ENCODE measurements at places on chromosomes 5 and 9.
A peak's percentile ranks its signal among the peaks of the same experiment; 100 is the strongest.

- no peak for DNase-seq
Observed at GRCh38 chr5:72662305-72662704, 154.2 kb upstream of the TNPO1 start.

DNA sequence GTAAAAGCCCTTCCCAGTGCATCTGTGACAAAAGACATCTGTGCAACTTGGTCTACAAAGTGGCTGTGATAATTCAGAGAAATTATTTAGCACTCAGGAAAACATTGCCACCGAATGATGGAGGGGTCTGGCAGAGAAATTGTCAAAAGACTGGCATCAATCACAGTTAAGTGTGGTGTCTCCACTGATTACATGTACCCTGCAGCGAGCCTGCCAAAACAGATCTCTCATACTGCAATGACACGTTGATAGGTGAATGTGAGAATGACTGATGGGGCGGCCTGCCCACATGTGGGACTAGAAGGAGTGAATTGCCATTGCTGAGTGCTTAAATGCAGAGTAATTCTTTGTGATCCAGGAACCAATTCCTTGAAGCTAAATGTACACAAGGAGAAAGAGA lies 136.4 kb upstream of the PCSK5 start:
- no peak for DNase-seq

DNA sequence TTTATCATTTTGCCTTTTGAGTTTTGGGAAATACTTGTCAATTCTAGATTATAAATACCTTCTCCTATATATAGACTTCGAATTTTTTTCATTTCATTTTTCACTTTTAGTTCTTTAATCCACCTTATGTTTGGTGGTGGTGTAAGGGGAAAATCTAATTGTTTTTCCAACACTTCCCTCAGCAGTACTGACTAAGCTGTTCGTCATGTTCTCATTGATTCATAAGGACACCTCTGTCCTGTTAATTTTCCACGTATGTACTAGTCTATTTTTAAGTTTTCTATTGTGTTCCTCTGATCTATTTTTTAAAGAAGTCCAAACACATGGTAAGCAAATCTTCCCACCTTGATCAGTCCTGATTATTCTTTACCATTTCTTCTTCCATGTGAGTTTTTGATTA lies 254.2 kb downstream of the SYK start:
- DNase-seq = no peak

- DNase-seq = no peak
Observed at GRCh38 chr5:168816661-168817060, 237.5 kb upstream of the PANK3 start.

DNA sequence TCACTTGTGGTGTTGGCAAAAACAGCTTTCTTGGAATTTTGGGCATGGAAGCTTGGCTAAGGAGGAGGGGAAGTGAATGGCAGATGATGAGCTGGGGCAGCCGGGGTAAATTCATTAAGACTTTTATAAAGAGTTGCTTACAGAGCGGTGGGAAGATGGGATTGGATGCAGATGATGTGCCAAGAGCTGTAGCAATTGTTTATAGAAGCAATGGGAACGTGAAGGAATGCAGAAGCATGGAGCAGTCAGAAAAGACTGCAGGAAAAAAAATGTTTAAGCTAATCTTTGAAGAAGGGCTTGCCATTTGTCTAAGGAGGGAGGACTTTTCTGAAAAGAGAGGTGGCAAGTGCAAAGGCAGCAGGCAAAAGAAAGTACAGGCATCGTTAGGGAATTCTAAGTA lies 86.6 kb upstream of the SHISAL2B start:
- no peak for DNase-seq

GRCh38 chr5:54002779-54003178 lies 307.6 kb downstream of the ARL15 start:
- no peak for DNase-seq

GRCh38 chr5:152804179-152804578 lies 399.1 kb upstream of the NMUR2 start:
- no peak for DNase-seq

GRCh38 chr5:89338935-89339334 lies 456.0 kb upstream of the MEF2C start:
- DNase-seq = no peak

DNA sequence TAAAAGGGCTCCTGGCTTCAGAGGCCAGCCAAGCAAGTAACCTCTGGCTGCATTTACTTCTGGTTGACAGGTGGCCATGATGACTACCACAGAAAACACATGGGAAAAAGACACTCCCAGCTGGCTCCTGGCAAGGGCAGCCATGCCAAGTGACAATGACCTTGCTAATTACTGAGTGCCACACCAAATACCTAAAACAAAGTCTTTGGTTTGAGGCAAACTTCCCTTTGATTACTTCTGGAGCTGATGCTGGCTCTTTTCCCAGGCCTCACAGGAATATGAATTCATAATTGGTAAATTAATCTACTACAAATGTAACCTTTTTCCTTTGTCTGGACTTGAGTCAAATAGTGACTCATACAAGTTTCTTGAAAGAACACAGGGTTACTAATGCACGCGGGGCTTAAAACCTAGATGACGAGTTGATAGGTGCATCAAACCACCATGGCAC lies 61.0 kb downstream of the LPAR1 start:
- DNase-seq = no peak

GRCh38 chr5:34474573-34475021 lies 181.5 kb upstream of the RAI14 start:
- no peak for DNase-seq

- no peak for DNase-seq
Observed at GRCh38 chr5:94632024-94632423, 13.6 kb downstream of the SLF1 start.

GRCh38 chr9:100589582-100589981 lies 11.7 kb downstream of the CAVIN4 start:
- no peak for DNase-seq

DNA sequence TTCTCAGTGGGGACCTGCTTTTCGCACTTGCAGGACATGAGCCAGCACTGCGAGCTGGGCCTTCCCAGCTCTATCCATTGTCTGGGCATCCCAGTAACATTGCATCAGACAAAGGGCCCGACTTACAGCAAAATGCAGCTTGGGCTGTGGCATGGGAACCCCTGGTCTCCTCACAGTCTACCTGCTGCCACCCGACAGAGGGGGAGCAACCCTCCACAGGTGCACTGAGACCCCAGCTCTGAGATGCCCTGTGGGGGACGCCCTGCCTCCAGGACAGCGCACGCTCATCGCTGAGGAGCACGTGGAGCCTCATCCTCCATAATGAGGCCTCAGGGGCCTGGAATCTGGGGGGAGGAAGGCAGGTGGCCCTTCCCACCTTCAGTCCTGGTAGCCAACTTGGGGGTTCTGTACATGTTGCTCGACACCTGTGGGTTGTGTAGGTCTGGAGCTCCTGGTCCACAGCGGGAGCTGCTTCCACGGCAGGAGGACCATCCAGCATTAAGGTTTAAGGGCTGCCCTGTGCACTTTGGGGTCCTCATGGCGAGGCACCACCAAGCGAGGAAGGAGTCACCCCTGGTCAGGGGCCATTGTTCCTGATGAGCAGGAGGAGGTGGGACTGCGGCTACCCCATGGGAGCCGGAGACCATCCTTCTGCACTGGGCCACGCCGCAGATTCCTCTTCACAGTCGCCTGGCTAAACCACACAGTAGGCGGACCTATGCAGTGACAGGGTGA lies 376.5 kb upstream of the IRX1 start:
- DNase-seq = no peak

- no peak for DNase-seq
Observed at GRCh38 chr5:59390989-59391388, 502.5 kb downstream of the PDE4D start.

DNA sequence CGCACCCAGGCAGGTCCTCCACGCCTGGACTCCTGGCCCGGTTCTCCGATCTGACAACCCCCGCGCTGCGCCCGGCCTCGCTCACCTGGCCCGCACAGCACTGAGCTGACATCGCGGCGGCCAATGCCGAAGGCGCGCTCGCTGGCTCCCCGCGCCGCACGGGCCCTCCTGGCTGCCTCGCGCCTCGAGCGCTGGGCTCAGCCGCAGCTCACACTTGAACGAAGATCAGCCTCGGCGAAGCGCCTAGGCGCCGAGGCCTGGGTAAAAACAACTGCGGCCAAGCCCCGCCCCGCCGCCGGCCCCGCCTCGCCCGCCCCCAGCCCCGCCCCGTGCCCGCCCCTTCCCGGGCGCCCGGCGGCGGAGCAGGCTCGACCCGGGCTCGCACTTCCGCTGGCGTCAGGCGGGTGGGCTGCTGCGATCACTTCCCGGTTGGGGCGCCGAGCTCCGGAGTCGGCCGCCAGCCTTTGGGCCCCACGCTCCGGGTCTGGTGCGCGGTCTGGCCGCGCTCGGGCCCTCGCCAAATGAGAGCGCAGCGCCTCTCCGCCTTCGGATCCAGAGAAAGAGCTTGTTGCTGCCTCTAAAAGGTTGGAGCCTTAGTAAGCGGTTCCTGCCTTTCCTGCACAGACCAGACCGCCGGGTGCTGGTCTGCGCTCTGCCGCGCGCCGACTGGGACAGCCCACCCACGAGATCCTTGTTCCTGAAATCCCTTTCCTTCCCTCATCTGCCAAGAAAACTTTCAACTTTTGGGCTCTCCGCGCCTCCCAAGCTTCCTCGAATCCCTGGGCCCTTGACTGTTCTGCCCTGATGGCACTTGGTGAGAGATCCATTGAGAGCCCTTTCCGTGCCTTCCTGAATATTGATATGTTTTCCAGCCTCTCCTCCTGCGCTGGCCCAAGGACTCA lies at the start of gene SERINC5:
SERINC5 (minus strand) TSS at position 238 of the 902 bp plus-strand sequence; CDS start at position 112, 126 bp downstream.
- DNase-seq = peak; percentile 81

GRCh38 chr9:130045725-130046450 lies 2.9 kb upstream of the FNBP1 start:
- DNase-seq = no peak

- DNase-seq = no peak
Observed at GRCh38 chr5:141669520-141669919, 12.5 kb downstream of the ARAP3 start.

GRCh38 chr5:77232574-77233358 lies 22.3 kb downstream of the PDE8B start:
- DNase-seq = no peak

- DNase-seq = peak; percentile 87
Observed at GRCh38 chr5:177592010-177592834, at the start of gene TMED9. TMED9 (plus strand) TSS chr5:177592203; CDS start chr5:177592215, 12 bp downstream.

GRCh38 chr9:109513871-109514270 lies 15.8 kb upstream of the PTPN3 start:
- no peak for DNase-seq

DNA sequence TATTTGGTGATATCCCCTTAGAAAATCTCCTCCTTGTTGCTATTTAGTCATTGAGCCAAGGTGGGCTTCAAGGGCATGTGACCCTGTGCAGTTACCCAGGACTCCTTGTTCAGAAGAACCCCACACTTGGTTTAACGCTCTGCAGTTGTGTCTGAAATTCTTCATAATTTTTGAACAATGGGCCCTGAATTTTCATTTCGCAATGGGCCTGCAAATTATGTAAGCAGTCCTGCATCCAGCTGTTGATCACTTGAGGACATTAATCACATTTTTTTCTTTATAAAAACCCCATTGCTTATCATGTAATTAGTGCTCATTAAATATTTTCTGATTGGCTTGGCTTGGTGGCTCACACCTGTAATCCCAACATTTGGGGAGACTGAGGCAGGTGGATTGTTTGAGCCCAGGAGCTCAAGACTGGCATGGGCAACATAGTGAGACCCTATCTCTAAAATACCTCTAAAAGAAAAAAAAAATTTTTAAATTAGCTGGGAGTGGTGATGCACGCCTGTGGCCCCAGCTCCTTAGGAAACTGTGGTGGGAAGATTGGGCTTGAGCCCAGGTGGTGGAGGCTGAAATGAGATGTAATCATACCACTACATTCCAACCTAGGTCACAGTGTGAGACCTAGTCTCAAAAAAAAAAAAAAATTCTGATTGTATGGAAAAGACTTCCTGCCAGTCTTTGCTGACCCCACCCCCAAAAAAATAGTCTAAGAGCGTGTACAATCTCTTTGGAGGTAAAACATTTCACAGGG lies 194.2 kb upstream of the HAPLN1 start:
- no peak for DNase-seq

DNA sequence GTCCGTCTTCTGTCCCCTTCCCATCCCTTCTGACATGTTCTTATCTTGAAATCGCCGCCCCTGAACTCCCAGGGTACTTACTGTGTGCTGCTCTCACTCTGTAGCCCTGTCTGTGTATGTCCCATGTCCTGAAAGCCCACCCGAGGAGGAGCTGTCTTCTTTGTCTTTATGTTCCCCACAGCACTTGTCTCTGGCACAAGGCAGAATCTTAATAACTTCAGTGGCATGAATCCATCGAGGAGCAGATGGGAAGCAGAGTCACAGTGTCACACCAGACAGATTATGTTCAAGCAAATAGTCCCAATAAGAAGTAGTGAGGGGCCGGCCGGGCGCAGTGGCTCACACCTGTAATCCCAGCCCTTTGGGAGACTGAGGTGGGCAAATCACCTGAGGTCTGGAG lies 29.7 kb upstream of the LTC4S start:
- no peak for DNase-seq

GRCh38 chr9:36762958-36763357 lies 190.3 kb downstream of the MELK start:
- DNase-seq = no peak

- DNase-seq = no peak
Observed at GRCh38 chr5:99177796-99178195, 249.0 kb upstream of the CHD1 start.

- DNase-seq = no peak
Observed at GRCh38 chr9:92425474-92425873, 1.2 kb upstream of the OMD start.

DNA sequence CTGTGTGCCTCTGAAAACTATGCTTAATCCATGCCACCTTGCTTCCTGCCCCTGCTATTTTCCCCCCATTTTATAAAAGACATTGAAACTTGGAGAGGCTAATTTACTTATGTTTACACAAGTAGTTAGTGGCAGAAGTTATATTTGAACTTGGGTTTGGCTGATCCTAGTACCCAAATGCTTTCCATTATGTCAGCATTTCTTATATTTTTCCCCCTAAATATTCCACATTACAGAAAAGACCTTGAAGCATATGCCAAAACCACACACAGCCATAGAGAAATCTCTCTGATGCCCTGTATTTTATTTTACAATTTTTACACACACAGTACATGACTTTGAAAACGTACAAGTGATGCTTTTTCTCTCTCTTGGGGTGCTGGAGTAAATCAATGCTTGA lies 11.2 kb downstream of the C1QTNF2 start:
- DNase-seq = no peak

DNA sequence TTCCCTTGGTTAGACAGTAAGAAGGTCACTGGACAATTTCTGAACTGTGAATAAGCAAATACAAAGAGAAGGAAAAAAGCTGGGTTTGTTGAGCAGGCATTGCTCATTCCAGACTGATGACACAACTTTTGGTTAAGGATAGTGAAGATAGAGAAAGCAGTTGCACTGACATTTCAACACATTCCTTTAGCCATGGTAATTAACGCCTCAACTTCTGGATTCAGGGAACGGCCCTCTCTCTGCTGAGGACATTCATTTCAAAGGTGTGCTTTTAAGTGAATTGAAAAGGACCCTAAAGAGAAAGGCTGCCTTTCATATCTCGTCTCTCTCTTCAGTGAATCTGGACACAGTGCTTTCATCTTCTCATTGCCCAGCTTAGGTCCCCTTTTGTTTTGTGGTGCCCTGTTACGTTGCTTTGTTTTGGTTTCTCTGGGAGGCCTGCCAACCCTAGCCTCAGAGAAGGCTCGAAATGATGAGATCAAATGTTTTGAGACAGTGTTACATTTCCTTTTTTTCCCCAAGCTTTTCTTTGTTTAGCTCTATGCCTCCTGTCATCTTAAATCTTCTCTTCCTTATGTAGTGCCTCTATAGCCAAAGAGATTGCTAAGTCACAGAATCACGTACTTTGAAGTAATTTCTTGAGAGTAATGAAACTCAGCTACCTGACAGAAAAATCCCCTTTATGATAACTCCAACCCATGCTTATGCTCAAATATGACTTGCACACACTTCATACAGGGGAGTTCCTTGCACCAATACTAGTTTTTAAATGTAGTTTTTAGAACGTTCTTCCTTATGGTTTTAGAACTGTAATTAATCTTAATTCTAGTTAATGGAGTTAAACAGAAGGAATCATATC lies 94.4 kb upstream of the IFNE start:
- peak; percentile 54 for DNase-seq

All from activated CD4-positive, alpha-beta T cell treated with anti-CD3 and anti-CD28 coated beads, Interleukin-2, amount 50 U/mL, for 48 hours (primary cell).